Stimulated activated CD8-positive, alpha-beta memory T cell treated with anti-CD3 and anti-CD28 coated beads, Interleukin-15, amount 100 ng/mL, for 48 hours (primary cell): ENCODE measurements at places on chromosomes 2 and 18.
A peak's percentile ranks its signal among the peaks of the same experiment; 100 is the strongest.

GRCh38 chr2:210496512-210496911 is 20.0 kb upstream of the LANCL1 start:
- no peak for DNase-seq

DNA sequence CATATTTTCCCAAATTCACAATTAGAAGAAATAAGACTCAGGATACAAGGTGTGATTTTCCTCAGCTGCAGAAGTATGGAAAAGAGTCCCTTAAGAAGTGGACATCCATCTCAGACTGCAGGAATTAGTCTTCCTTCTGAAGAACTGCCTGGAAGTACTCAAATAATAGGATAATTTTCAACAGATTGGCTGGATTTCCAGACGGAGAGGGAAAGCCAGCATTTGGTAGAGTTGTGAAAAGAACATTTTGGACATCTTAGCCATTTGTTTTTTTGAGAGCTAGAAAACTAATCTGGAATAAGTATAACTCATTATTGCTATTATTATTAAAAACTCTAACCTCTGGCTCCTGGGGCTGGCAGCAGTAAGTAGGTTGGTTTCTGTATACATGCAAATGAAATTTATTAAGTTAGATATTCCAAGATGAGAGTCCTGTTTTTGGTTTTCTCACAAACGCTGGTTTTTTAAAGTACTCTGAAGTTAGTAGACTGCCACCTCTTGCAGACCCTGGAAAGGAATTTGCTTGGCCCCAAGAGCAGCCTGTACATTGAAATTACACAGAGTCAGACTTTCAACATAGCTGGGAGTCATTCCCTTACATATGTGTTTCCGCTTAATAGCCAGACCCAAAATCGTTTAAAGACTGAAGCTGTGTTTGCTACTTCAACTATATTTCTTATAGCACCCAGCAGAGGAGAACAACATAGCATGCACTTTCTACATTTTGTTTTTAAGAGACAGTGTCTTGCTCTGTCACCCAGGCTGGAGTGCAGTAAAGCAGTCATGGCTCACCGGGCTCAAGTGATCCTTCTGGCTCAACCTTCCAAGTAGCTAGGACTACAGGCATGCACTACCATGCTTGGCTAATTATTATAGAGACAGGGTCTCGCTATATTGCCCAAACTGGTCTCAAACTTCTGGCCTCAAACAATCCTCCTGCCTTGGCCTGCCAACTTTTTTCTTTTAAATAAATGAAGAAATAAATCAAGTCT is 142.4 kb downstream of the THADA start:
- no peak for DNase-seq

- no peak for DNase-seq
These were observed 96.9 kb downstream of the TANC1 start for GRCh38 chr2:159065313-159065712.

GRCh38 chr2:9768388-9768787 is 74.9 kb upstream of the TAF1B start:
- no peak for DNase-seq

GRCh38 chr2:171910494-171910893 is 11.8 kb upstream of the HAT1 start:
- no peak for DNase-seq

DNA sequence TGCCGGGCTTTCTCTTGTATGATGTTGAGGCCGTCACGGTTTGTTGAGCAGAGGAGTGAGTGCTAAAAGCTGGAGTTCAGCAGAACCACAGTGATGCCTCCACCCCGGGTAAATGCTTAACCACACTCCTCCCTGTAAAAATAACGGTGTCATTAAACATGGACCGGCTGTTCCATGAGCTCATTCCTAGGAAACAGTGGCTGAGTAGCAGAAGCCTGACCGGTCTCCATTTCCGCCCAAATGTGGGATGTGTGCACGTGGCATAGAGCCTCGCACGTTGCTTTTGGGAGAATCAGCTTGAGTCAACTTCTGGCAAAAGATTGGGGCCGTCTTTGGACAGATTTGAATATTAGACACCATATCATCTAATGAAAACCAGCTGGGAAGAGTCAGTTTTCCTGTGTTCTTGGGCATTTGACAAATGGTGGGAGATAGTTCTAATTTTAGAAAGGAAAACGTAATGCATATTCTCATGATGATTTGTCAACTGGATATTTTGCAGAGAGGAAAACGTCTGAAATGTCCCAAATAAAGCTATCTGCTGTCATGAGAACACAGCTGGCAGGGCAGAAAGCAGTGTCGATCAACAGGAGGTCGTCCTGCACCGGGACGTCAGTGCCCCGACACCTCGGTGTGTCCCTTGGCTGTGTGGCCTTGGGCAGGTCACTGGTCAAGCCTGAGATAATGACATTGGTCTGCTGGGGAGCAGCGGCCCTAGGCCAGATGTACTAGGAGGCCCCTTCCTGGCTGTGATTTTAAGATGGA is 42.4 kb downstream of the LRRFIP1 start:
- DNase-seq: no peak

DNA sequence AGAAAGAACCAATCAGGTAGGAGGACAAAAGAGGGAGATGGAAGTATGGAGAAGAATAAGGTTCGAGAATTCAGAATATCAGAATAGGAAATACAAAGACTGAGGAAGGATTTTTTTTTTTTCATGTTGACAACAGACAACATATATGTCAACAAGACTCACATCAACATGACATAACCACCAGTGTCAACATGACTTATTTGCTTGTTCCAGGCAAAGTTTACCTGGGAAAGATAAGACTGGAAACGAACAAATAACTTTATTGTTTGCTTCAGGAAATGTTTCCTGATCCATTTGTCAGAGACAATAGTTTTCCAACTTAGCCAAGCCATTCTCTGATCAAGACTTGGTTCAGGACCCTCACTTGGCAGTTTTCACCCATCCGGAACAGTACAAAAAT is 321.9 kb upstream of the NETO1 start:
- no peak for DNase-seq

DNA sequence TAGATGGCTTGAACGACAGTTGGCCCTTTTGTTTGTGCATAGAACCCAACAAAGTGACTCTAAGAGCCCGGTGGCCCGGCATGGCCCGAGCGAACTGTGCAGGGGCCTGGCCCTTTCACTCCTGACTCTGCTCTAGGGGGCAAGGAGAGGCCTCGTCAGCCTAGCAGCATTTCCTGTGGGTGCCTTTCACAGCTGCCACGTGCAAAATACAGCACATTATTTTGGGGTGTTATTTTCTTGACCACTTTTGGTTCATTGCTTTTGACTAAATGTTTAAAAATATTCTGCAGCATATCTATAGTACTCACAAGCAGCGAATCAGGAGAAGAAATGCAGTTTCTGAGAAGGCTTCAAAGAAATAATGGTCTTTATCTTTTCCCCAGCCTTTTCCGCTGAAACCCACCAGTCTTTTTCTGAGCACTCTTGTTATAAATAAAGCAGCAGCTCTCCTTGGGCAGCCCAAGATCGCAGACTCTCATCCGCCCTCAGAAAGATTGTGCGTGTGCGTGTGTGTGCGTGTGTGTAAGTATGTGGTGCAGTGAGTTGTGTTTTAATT is 31.3 kb downstream of the DGKD start:
- peak; percentile 41 for DNase-seq

DNA sequence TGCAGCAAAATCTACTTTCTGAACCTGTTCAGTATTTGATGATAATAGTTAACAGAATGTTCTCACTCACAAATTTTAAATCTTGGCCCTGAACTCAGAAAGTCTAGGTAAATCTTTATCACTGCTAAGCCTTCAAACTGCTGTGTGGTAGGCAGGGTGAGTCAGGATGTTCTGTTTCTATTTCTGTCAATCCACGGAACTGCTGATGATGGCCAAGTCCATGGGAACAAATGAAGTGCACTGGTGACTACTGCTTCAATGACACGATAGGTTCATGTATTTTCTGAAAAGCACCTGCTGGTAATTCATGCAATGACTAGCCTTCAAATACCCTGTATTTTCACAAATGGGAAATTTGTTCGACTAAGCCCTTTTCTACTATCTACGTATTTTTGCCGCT is 14.2 kb downstream of the NIFK start:
- DNase-seq: no peak

DNA sequence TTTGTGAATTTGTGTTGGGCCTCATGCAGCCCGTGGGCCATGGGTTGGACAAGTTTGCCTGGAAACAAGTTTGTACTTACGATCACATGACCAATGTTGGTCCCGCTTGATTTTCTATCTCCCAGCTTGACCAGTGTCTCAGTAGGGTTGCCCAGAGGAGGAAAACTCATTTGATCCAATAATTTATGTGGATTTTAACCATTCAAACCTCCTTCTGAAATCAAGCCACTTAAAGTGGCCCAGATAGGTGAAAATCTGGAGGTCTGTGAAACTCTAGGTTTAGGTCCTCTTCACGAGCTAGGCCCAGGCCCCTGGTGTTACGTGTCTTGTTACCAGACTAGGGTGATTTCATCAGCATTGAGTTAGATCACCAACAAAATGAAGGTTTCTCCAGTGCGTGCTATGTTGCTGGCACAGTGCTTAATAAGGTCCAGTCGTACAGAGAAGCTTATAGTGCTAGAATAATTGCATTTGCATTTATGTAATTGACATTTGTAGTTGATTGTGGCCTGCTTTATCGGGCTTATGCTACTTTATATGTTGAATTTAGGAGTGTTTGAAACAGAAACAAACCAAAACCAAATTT is 4.4 kb downstream of the ACTR2 start:
- DNase-seq: no peak

DNA sequence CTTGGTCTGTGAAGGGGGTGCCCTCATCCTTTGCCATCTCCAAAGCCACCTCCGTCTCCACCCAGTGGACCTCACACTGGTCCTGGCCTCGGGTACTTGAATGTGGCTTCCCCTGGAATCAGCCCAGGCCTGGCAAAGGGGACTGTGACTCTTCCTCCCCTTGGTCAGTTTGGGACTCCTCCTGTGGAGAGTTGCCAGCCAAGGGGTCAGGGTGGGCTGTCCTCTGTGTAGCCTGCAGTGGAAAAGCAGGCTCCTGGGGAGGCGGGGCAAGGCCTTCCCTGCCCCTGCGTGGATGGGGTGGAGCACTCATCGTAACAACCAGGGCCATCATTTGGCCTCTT is 59.8 kb downstream of the INHBB start:
- no peak for DNase-seq

GRCh38 chr18:25373432-25374179 is 21.6 kb upstream of the ZNF521 start:
- DNase-seq: no peak

- DNase-seq: no peak
These were observed 16.4 kb upstream of the ZNF385B start for GRCh38 chr2:179877601-179878364.

DNA sequence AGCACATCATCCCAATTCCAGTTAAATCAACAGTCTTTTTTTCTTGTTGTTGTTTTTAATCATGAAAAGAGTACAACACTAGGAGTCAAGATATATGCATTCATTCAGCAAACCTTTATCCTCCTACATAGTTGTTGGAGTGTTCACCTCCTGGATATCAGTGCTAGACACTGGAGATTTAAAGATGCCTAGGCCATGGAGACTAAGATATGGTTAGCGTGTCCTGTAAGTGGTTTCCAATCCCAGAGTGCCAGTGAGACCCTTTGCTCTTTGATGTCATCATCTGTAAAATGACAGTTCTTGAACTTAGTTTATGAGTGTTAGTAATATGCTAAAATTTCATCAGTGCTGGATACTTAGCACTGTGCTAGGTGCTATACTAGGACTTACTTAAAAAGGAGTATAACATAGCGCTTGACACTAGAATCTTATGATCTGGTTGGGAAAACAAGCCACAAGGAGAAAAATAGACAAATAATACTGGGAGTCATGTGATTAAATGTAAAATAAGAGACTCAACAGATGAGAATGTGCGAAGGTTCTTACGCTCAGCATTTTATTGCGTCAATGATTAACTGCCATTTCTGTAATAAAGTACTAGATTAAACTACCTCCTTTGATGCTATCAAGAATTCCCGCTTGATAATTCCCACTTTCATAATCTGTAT is 31.5 kb downstream of the BABAM2 start:
- no peak for DNase-seq

DNA sequence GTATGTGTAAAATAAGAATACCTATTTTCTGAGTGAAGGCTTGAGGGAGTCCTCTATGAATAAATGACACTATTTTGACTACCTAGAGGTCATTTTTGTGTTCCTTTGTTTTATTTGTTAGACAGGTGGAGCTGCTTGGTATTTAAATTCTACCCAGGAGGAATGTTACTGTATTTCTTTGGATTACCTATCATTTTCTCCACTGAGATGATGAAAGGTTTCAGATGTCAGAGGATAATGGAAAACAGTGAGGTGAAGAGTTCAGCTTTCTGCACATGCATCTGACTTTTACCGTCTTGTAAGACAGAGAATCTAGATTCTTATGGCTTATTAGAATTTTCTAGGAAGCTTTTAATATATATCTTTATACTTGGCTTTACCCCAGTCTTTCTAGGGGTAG is 689.8 kb upstream of the NXPH2 start:
- no peak for DNase-seq

- DNase-seq: no peak
These were observed 174.7 kb downstream of the EIPR1 start for GRCh38 chr2:3202926-3203325.

- no peak for DNase-seq
These were observed 599 bp downstream of the ADAM23 start for GRCh38 chr2:206443735-206444527.

GRCh38 chr18:22563164-22563583 is 145.5 kb upstream of the CTAGE1 start:
- no peak for DNase-seq

DNA sequence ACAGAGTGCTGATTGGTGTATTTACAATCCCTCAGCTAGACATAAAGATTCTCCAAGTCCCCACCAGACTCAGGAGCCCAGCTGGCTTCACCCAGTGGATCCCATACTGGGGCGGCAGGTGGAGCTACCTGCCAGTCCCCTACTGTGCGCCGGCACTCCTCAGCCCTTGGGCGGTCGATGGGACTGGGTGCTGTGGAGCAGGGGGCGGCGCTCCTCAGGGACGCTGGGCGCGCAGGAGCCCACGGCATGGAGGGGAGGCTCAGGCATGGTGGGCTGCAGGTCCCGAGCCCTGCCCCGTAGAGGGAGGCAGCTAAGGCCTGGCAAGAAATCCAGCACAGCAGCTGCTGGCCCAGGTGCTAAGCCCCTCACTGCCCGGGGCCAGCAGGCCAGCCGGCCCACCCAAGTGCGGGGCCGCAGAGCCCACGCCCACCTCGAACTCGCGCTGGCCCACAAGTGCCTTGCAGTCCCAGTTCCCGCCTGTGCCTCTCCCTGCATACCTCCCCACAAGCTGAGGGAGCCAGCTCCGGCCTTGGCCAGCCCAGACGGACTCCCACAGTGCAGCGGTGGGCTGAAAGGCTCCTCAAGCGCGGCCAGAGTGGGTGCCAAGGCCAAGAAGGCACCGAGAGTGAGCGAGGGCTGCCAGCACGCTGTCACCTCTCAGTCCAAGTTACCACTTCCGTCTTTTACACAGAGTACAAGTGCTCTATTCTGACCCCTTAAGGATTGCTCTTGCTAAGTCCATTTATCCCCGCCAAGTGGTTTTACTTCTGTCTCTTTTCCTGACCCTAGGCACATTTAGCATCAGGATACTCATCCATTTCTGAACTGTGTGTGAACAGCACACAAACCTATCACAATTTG is 1.7 kb upstream of the RPE start:
- DNase-seq: no peak

- no peak for DNase-seq
These were observed 26.7 kb downstream of the PLEKHA3 start for GRCh38 chr2:178506949-178507348.

GRCh38 chr18:23069481-23069880 is 65.8 kb upstream of the CABLES1 start:
- DNase-seq: no peak

GRCh38 chr2:176471949-176472348 is 202.7 kb downstream of the MTX2 start:
- no peak for DNase-seq

- no peak for DNase-seq
These were observed 27.7 kb upstream of the IER3IP1 start for GRCh38 chr18:47203626-47204464.

GRCh38 chr18:77098029-77098428 is 34.6 kb downstream of the MBP start:
- DNase-seq: no peak
